ENCODE measurements at places on chromosomes 1 and 21. TPM values are rescaled to one million over a fixed set of nuclear protein-coding genes. Genes with fewer than 3 reads are reported as not detected.

IL12RB2 gene
- total RNA-seq: 63.3 TPM

GJA4 gene
- total RNA-seq: not detected

EIF3I gene
- total RNA-seq: 303 TPM

OR2L8 gene
- total RNA-seq: not detected

RBM15 gene
- total RNA-seq: 86.2 TPM

NUDT4B gene
- total RNA-seq: not detected

AMY1C gene
- total RNA-seq: not detected

GJC2 gene
- total RNA-seq: 0.61 TPM

GJB3 gene
- not detected for total RNA-seq
